Endodermal cell (in vitro differentiated cells): ENCODE measurements at places on chromosomes 11 and 22.

DNA sequence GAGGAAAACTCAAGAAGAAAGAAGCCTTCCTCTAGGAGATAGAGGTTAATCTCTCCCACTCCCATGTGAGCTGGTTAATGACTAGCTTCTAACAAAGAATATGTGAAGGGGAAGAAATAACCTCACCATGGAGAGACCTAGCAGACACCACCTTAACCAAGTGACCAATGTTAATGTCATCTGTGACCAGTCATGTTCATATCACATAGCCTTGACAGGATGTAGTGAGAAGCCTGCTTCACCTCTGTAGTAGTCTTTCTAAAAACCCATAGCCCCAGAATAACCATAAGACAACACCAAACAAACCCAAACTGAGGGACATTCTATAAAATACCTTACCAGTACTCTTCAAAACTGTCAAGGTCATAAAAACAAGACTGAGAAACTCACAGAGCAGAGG is 21.5 kb upstream of the POU2AF1 start:
- no peak overlapping the region for H3K27ac ChIP-seq
- H3K36me3 ChIP-seq: no peaks in the 10 kb centered on the region
- no peak overlapping the region for H3K4me3 ChIP-seq
- no peak for DNase-seq
- H3K27me3 ChIP-seq: no peaks in the 10 kb centered on the region

DNA sequence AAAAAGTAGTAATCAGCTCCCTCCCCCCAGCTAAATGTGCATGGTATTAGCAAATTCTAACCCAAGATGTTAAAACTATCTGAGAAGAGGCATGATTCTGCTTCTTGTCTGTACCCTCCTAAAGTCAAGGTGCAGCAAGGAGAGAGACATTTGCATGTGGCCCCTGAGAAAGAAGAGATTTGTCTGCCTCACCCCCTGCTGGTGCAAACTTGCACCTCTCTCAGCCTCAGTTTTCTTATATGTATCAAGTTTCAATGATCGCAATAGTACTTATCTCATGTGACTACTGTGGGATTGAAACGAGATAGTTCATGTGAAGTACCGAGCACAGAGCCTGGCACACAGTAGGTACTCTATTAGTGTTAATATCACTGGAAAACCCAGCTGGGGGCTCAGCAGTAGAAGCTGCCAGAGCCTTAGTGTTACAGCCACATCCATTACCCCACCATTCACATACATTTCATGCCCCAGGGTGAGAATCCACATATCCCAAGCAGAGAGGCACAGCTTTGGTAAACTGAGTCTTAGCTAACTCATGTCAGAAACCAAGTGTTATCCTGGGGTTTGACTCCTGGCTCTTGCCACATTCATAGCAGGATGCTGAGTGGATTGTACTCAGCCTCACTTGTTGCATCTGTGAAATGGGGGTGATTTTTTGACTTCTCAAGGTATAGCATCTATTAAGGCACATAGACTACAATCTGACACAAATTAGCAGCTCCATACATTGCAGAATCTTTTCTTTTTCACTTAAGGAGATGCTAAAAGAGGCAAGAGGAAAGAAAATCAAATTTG is 24.9 kb downstream of the CD44 start:
- no peak overlapping the region for H3K27ac ChIP-seq
- peak; percentile 64 for DNase-seq
- no peak overlapping the region for H3K4me3 ChIP-seq
- H3K36me3 ChIP-seq: no peaks in the 10 kb centered on the region
- H3K4me1 ChIP-seq: peaks cover 31% of the 10 kb centered on the region

GRCh38 chr22:45731798-45732495 is 60.3 kb downstream of the ATXN10 start:
- H3K27me3 ChIP-seq: no peaks in the 10 kb centered on the region
- no peak overlapping the region for H3K4me3 ChIP-seq
- DNase-seq: no peak
- H3K27ac ChIP-seq: no peak overlapping the region
- peaks cover 62% of the 10 kb centered on the region for H3K36me3 ChIP-seq

GRCh38 chr11:111569476-111569875 is 29.0 kb downstream of the LAYN start:
- DNase-seq: no peak
- no peak overlapping the region for H3K4me3 ChIP-seq
- no peaks in the 10 kb centered on the region for H3K27me3 ChIP-seq
- no peaks in the 10 kb centered on the region for H3K4me1 ChIP-seq
- no peaks in the 10 kb centered on the region for H3K36me3 ChIP-seq
